Stimulated activated naive CD4-positive, alpha-beta T cell (primary cell): ENCODE measurements at places on chromosomes 7 and 10.

- DNase-seq = no peak
These were observed 743 bp upstream of the NRF1 start for GRCh38 chr7:129610709-129611245.

GRCh38 chr10:28217848-28218247, 85.0 kb downstream of the MPP7 start:
- DNase-seq = peak; percentile 15

GRCh38 chr7:140284062-140284461, 107.3 kb upstream of the KDM7A start:
- DNase-seq = no peak

DNA sequence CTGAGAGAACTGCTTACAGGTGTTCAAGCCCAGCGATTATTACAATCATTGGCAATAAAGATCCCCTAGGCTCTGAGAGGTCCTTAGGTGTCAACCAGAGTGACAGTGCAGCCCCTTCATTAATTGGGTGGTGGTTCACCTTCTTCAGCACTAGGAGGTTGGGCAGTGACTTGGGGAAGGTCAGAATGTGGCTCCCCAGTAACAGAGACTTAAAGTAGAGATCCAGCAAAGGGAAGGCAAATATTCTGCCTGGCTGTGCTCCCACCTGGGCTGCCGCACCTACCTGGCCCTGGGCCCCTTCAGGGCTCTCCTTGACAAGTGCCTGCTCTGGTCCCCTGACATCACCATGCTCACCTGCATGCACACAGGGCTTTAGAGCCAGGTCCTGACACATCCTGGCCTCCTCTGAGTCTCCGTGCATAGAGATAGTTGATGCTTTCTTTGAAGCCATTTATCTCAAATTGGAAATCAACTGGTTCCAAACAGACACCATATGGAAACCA, 1.9 kb downstream of the CLRN3 start:
- no peak for DNase-seq

DNA sequence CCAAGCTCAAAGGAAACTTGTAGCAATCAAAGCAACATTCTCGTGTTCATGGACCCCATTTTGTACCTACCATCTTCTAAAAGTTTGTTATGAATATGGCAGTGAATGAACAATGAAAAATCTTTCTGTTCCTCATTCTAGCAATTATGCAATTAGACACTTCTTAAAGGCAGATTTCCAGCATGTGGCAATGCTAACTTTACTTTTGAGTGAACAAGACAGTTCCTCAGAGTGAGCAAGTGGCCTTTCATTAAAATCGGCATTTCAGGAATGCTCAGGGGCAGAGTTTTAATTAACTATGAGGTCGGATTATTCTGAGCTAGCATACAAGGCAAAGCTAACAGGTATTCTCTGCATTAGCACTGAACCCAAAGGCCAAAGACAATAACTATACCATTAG, 48.4 kb upstream of the NFE2L3 start:
- DNase-seq = no peak

DNA sequence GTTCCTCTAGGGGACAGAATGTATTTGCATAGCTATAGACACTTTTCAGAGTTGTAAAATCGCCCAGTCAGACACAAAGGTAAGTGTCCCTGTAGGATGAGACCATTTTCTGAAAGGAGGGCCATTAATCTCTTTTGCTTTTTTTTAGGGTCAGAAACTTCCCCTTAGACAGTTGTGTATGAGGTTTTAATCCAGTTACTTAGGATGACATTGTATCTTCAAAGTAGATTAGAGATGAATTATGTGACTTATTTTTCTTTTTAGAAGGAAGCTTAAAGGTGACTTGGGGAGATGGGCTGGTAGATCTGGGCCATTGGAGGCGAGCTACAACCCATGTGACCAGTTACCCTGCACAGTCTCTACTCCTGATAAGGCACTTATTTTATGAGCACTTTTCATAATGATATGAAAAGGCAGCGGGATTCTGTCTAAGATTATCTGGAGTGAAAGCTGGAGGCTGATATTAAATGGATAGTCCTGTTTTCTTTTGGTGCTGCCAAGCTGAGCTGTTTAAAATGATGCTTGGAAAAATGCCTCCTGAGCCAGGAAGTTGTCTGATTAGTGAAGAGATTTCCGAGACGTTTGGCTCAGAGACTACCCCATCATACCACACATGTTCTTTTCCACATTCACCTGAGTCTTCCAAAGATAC, 264.3 kb downstream of the AUTS2 start:
- no peak for DNase-seq

DNA sequence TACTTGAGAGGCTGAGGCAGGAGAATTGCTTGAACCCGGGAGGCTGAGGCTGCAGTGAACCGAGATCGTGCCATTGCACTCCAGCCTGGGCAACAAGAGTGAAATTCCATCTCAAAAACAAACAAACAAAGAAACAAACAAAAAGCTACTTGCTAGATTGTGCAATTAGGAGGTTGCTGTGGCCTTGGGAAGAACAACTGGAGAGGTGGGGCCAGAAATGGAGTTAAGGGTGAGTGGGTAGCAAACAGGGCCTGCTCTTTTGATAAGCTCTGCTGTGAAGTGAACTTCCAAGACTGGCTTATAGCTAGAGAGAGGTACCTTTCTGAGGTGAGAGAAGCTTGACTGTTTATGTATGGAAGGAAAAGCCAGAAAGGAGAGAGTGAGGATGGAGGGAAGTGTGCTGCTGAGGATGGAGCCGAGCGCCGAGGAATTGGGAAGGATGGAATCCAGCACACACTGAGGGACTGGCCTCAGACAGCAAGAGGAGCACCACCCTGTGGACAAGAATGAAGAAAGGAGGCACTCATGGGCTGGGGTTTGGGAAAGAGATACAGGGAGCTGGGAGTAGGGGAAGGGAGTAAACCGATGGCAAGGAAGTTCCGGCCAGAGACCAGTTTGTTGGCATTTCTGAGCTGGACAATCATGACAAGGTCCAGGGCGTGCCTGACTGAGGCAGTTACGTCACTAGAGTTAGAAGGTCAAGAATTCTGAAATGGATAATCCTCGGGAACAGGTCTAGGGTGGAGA, 7.0 kb upstream of the RPEL1 start:
- no peak for DNase-seq

- DNase-seq = peak; percentile 64
These were observed 18.8 kb downstream of the ZC3HAV1L start for GRCh38 chr7:139016931-139017511.

DNA sequence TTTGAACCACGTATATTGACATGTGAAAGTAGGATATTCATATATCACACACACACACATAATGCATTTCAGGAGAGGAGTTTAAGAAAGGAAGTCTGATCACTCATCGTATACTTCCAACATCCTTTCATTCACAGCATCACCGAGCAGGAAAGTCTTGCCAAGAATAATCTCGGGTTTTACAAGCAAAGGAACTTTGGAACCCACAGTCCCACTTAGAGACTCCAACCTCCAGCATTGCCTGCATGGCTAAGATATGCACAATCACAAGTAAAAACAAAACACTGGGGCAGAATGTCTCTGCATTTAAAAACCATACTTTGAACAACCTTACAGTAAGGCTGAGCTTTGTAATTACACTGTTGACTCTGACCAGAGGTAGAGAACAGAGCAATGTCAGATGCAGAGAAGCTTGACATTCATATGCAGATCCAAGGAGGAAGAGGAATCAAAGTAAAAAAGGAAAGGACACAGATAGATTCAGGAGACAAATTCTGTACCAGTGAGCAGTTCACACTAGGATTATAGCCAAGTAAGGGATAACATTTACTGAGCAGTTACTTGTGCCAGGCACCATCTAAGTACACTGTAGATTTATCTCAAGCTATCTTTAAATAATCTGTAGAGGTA, 14.8 kb downstream of the THSD7A start:
- no peak for DNase-seq

DNA sequence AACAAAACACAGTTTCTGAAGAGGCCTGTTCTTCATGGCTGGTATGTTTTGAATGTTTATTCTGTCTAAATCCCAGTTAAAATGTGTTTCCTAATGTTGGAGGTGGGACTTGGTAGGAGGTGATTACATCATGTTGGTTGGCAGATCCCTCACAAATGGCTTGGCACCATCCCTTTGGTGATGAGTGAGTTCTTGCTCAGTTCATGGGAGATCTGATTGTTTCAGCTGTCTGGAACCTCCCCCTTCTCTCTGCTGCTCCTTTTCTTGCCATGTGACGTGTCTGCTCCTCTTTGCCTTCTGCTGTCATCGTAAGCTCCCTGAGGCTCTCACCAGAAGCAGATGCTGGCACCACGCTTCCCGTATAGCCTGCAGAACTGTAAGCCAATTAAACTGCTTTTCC, 383.6 kb upstream of the TPK1 start:
- DNase-seq = no peak

- no peak for DNase-seq
These were observed 86.5 kb downstream of the FOXL3 start for GRCh38 chr7:376306-377079.

DNA sequence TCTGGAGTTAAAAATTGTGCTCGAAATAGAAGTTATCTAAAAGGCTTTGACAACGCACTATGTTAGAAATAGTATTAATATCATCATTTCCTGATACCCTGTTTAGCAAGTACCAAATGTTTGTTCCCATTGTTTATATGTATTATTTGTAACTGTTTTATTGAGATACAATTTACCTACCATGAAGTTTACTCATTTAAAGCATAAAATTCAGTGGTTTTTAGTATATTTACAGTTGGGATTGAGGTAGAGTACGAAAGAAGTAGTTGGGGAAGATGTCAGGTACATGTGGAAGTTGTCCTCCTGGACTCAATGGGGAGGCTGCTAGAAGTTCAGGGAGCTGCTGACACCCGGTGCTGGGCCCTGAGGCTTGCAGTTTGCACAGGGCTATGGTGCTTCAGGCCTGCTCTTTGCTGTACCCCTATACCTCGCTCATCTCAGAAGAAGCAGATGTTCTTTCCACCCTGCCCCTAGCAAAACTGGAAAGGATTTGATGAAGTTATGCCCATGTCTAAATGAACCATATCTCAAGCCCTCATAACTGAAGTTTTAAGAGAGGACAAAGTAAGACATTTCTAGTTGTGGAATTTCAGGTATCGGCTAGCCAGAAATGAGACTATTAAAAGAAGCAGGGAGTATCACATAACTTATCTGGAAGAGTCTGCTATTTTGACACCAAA, 25.2 kb upstream of the WNT16 start:
- no peak for DNase-seq

DNA sequence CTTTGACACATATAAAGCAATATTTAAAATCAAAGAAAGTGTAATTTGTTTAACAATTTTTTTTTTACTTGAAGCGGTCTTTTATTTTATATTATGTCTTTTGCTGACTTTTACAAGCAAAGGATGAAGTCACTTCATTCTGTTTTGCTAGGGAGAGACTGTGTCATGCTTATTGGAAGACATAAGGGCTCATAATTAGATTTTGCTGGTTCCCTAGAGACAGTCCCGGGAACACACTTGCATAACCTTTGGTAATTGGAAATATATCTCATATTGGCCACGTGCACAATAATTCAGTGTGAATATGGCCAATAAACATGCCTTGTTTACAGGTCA, 448 bp upstream of the NET1 start:
- DNase-seq = no peak

GRCh38 chr10:128568041-128568440, 441.8 kb upstream of the MKI67 start:
- DNase-seq = no peak

GRCh38 chr7:121531175-121532070, 135.3 kb upstream of the FAM3C start:
- DNase-seq = no peak

- DNase-seq = no peak
These were observed 209.2 kb downstream of the GPAM start for GRCh38 chr10:111974325-111974724.

DNA sequence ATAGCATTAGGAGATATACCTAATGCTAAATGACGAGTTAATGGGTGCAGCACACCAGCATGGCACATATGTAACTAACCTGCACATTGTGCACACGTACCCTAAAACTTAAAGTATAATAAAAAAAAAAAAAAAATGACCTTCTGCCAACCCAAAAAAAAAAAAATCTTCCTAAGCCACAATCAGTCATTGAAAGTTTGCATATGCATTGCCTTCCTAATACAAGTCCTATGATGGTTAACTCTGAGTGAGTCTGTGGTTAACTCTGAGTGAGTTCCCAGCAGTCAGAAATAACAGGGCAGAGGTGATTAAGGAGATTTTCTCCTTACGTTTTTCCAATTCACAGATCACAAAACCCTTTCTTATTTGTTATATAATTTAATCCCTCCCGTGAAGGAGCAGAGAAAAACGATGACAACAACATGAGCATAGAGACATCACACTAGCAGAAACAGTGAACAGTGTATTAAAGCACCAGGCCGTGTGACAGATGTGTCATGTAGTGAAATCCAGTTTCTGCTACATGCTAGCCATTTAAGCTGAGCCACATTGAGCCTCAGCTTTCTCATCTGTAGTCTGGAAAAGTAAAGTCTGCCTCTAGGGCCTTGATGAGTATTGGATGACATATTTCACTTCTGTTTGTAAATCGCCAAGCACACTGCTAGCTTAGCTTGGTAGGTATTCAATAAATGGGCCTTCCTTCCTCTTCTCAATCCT, 7.4 kb upstream of the RNF148 start:
- DNase-seq = no peak

DNA sequence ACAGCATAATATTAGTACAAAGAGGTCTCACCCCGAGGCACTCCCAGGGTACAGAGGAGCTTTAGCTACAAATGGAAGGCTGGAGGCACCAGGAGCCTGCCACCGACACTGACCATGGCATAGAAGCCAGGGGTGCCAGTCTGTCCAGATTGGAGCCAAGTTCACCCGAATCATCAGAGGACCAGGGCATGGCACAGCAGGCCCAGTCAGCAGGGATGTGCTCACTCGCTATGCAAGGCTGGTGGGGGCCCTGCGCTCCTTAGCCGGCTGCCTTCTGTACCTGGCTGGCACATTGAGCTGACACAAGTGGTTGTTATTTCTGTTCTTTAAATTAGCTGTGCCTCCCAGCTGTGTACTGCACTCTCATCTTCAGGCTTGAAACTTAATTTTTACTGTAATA, 149.3 kb downstream of the TCERG1L start:
- DNase-seq = no peak

DNA sequence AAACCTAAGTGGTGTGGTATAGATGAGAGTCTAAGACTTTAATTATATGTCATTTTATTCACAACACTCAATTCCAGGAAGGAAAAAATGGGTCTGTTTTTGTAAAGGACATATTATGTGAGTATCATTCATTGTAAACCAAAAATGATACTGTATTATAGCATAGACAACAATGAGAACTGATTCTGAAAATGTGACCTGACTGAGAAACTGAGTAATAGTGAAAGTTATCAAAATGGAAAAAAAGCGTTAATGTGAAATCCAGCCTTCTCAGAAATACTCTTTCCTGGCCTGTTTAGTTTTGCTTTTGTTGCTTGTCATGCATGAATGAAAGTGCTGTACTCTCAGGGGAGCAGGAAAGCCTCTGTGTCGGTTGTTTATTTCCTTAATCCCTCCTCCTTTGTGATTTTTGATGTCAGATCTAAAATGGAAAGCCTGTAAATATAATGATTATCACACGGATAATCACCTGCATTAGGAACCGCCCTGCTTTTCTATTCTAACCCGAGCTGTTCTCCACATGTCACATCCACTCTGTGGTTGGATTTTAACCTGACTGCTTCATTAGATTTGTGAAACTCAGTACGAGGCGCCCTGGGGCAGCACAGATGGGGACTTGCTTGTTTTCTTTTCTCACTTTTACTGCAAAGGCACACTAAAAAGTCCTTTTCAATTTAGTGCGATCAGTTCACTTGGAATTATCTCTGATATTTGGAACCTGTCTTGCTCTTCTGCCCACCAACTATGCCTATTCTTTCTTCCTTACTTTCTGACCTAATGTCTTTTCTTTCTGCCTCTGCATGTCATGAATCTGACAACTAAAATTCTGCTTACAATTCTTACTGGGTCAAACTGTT, 240.9 kb upstream of the KAT6B start:
- DNase-seq = peak; percentile 8

- DNase-seq = no peak
These were observed 39.7 kb upstream of the ZMYND11 start for GRCh38 chr10:95356-96115.
